ENCODE measurements at places on chromosomes 6 and 20.

DNA sequence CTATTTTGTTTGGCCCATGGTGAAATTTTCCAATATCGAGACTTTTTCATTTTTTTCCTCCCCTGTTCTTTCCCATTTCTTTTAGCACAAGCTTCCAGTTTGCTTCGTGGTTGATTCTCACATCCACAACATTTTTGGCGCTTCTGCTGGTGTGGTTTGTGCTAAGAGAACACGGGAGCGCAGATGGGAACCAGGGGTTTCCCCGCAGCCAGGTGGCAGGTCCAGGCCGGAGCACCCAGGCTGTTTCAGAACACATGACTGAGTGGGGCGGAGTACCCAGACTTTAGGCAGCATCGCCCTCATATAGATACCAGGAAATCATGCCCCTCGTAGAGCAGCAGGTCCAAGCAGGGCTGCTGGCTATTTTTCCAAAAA is 58.0 kb downstream of the SYTL3 start:
- no peak for ATAC-seq

- no peak for ATAC-seq
Measured at GRCh38 chr6:50962213-50962759, 143.6 kb downstream of the TFAP2B start.

DNA sequence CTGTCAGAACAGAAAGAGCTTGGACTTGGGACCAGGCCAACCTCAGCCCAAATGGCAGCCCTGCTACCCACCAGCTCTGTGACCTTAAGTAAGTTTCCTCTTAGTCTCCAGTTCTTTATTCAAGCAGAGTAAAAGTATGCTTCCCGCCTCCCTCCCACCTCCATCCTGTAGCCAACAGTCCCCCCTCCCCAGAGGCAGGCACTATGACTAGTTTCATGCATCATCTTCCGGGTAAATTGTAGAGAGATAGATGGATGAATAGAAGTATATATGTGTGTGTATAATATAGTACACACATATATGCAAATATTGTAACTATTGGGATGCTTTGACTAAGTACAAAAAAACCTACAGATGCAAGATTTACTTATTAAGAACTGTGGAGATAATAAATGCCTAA is 39.5 kb upstream of the B4GALT5 start:
- ATAC-seq, result no peak

GRCh38 chr6:155235087-155235486 is 28.7 kb upstream of the CLDN20 start:
- no peak for ATAC-seq

DNA sequence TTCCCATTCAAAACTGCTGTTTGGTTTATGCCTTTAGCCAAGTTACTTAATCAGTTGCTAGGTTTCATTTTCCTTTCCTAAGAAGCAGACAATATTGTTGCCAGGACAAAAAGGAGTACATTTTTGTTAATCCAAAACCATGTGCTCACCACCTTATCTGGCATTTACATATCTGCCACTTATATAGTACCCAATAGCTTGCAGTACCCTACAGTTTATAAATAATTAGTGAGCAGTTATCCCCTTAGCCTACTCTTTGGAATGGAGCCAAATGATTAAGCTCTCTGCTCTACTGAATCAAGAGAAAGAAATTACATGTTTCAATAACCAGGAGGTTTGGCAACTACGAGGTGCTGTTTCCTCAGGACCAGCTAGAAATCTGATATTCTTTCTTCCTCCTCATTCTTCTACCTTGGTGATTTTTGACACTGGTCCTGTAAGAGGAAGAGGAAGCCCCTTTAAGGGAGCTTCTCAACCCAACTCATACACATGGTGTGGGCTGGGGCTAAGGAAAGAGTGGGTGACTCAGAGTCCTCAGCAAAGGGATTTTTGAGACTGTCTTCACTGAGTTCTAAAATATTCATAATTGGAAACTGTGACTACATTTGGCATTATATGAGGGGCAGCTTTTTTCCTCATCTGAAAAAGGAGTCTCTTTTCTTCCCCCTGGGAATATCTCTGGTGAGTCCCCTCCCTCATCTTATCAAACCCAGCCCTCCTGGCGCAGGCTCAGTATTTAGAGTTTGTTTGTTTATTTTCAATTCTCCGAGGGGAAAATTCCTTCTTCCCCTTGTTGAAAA is 1.5 kb downstream of the ZNFX1 start:
- no peak for ATAC-seq

DNA sequence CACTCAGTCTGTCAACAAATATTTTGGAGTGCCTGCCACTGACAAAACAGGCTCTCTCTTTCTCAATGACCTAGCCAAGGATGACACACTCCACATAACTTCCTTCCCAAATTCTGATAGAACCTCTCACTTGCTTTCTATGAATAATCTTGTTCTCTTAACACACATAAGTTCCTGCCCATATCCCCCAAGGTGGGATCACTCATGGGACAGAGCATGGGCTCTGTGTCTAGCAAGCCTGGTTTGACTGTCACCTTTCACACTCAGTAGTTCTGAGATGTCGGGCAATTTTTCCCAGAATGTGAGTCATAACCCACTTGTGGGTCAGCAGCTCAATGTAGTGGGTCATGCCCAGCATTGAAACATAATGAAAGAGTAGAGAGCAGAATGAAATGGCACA is 78.1 kb downstream of the LRFN2 start:
- ATAC-seq, result no peak

DNA sequence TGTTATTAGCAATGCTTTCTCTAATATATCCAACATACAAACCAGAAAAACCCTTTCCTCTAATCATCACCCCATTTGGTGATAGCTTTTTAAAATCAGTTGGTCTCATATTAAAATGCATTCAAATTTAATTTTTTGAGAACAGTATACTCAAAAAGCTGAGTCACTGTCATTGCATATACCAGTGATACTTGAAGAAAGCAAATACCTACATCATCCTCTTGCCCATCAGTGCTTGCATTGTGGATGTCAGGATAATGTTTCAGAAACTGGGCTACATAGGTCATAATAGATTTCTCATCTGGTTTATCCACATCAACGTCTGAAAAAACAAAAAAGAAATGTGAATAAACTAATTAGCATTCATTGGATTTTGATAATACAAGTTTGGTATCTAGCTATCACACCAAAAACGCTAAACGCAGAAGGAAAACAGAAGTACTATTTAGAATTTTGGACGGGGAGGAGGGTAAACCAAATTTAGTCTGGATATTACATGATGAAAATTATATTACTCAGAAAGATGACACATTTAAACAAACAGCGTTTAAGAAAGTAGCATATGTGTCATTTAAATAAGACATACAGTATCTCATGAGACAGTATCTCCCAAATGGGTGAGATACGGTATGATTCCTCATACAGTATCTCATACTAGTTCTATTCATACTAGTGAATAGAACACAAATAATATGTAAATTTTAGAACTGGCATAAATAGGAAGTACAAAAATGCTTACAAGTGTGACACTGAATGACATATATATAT is 134.6 kb downstream of the SYNE1 start:
- no peak for ATAC-seq

DNA sequence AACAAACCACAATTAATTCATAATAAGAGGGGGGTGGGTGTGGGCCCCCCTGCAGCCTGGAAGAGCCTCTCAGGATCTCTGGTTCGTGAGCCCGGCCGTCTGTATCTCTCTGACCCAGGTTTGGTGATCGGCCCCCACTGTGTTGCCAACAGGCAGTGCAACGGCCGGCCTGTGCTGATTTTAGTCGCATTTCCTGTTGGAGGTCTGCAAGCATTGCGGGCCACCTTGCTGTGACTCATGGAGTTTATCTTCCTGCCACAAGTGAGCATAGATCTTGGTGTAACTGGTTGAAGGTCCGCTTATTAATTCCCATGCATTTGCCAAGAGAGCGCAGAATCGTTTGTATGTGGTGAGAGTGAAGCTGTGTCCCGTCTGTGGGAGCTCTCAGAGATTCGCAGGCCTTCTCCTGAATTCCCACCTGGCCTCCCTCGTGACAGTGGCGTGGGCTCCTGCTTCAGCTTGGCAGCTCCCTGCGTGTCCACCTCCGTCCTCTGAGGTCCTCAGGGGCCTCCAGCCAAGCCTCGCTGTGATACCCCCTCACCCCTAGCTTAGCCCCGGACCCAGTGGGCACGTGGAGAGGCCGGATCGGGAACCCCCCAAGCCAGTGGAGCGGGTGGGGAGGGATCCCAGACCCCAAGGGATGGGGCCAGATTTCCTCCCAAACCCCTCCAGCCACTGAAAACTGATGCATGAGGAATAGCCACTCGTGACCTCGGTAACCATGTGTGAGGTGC is 269.8 kb downstream of the CDH4 start:
- ATAC-seq, result peak; percentile 36

GRCh38 chr6:2850538-2851113 is 9.0 kb upstream of the SERPINB1 start:
- no peak for ATAC-seq

DNA sequence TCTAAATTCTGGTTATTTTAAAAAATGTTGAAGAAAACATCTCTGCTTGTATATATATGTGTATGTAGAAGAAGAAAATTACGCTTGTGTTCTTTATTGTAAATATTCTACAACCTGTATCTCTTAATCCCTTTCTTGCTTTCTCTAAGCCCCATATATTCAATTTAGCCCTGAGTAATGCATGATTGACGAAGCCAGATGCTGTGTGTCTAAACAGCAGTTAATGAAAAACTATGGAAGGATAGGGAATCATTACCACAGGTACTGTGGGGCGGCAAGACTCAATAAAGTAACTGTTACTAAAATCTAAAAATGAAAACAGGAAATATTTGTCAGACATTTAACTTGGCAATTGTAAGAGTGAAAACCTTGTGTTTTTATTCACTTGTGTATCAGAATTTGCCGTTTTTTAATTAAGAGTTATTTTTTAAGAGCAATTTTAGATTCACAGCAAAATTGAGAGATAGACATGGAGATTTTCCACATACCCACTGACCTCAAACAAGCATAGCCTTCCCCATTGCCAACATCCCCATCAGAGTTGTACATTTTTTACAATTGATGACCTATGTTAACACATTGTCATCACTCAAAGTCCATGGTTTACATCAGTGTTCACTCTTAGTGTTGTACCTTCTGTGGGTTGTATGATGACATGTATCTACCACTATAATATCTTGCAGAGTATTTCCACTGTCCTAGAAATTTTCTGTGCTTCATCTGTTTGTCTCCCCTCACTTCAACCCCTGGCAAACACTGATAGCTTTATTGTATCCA is 76.7 kb downstream of the BCKDHB start:
- ATAC-seq, result no peak

DNA sequence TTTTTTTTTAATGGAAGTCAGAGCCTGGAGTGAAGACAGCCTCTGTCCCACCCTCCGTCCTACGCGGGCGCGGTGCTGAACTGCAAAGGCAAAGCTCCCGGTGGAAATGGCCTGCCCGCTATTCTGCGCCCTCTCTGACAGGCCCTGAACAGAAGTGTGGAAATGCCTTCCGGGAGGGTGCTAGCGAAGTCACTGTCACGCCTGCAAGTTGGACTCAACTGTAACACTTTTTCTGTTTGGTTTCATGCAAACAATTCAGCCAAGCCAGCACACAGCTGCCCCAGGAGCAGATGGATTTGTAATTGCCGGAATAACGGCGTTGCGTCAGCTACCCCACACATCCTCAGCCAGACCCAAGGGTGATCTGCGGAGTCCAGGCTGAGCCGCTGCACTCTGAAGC is 107.6 kb downstream of the PSMB1 start:
- peak; percentile 23 for ATAC-seq

GRCh38 chr6:49713346-49713745 is at the start of gene CRISP2:
TSS of gene CRISP2 (minus strand) at chr6:49713543. CDS start at chr6:49709196, 4,347 bp downstream.
- ATAC-seq, result no peak

- ATAC-seq, result no peak
Measured at GRCh38 chr20:18223409-18223808, 64.9 kb upstream of the ZNF133 start.

- ATAC-seq, result no peak
Measured at GRCh38 chr6:107711412-107712236, 112.5 kb downstream of the SCML4 start.

GRCh38 chr6:38603966-38604365 is 35.8 kb downstream of the BTBD9 start:
- no peak for ATAC-seq

- ATAC-seq, result no peak
Measured at GRCh38 chr20:39784693-39785092, 822.5 kb downstream of the DHX35 start.

DNA sequence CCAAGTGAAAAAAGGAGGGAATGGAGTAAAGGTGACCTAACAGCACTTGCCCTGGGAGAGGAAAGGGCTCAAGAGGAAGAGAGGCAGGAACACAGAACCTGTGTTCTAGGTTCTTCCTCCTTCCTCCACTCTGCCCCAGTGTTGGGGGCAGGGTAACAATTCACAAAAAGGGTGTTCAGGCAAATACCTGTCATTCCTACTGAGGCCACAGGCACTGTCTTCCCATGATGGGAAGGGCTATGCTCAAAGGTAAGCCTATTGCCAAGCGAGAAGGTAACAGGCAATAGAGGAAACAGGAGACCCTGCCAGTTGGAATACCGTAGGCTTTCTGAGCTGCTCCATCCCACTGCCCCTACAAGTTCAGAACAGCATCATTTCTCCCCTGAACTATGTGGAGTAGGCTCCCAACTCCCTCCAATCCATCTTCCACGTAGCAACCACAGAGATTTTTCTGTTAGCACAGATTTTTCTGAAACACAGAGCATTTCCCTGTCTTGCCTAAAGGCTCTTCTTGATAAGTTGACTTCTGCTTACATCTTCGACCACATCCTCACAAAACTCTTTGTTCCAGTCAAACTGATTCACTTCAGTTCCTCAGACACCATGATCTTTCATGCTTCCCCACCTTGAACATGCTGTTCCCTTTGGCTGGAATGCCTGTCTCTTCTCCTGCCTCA is 2.7 kb downstream of the AGPAT1 start:
- no peak for ATAC-seq

GRCh38 chr6:1145768-1146218 is 166.1 kb upstream of the FOXQ1 start:
- ATAC-seq, result no peak

GRCh38 chr6:100473182-100473581 is 8.5 kb upstream of the SIM1 start:
- ATAC-seq, result no peak

DNA sequence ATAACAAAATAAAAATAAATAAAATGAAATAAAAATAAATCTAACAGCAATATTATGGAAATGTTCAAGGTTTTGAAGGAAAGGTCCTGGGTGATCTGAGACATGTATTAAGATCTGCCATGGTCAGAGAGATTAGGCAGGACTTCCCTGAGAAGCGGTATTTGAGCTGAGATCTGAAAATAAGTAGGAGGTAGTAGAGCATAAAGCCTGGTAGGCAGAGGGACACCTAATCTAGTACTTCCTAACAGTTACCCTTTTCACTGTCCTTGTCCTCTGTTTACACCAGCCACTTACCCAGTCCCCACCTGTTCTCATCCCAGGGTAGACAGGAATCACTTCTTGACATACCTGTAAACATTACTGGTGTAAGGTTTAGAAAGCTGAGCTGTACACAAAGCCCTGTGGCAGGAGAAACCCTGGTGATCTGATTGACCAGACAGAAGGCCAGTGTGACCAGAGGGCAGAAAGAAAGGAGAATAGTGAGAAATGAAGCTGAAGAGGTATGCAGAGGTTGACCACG is 8.3 kb upstream of the ZNF318 start:
- no peak for ATAC-seq

GRCh38 chr6:7154341-7155139 is 46.8 kb downstream of the RREB1 start:
- no peak for ATAC-seq

Data from motor neuron (in vitro differentiated cells).